ENCODE measurements at places on chromosomes 11 and 22.

DNA sequence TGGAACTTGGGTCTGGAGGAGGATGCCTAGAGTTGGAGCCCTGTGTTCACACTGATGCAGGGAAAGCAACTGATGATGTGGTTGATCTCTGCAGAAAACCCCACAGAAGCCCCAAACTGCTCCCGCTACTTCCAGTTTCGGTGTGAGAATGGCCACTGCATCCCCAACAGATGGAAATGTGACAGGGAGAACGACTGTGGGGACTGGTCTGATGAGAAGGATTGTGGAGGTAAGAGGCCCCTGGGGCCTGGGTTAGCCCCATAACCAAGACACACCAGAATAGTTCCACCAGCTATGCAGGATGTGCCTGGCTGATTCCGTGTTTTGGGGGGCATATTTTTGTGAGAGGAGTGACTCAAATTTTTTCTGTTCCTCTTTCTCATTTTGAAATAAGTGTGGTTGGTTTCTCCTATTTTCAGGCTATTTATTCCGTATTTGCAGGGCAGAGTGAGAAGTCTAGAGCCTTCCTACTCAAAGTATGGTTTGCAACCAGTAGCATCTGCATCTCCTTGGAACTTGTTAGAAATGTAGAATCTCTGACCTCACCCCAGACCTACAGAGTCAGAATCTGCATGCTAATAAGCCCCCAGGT lies 137.3 kb upstream of the SORL1-AS1 start:
- DNase-seq: peak; percentile 41

- no peak for DNase-seq
Measured at GRCh38 chr11:43737201-43737590, 56.7 kb downstream of the HSD17B12 start.

- DNase-seq: no peak
Measured at GRCh38 chr22:50527921-50528681, 1.7 kb downstream of the TYMP start.

DNA sequence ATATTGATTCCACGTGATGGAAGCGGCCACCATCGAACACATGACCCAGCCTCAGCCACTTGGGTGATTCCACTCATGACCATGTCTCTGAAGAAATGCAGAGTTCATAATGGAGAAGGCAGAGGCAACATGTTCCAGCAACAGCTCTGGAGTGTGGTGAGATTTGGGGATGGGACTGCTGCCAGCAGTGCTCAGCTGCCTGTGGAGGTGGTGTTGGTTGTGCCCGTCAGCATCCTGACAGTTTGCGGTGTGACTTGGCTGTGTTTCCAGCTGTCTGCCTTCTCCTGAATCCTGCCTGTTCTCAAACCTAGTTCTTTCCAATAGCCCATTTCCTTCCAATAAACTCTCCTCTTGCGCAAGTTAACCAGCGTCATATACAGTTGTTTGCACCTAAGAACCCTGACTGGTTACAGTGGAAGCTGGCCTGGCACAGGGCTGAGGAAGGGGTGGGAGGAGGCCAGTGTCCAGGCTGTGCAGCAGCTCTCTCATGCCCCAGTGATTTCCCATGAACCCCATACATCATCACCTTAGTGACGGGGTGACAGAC lies 22.0 kb upstream of the OR8B8 start:
- no peak for DNase-seq

GRCh38 chr11:62879235-62879978 lies 1.3 kb upstream of the SLC3A2 start:
- DNase-seq: no peak

DNA sequence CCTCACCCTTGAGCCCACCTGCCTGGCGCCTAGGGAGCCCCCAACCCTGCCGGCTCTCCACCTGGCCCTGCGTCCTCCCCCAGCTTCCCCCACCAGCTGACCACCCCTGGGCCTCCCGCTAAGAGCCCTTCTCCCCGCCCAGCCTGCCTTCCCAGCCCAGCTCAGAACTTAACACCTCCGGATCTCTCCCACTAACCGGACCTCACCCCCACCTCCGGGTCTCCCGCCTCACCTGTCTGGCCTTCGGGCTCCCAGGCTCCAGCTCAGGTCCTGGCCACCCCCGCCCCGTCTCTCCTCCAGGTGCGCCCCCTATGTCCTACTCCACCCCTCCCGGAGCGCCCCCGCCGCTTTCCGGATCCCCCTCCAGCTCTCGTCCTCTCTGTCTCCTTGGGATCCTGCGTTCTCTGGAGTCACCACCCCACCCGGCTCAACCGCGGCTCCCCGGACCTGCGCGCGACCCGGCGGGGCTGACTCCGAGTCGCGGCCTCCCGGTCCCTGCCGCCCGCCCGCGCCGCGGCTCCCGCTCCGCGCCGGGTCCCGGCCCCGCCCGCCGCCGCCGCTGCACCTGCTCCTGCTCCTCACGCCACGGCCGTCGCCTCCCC lies at the start of gene KCNJ11:
KCNJ11 (minus strand) TSS at position 51 of the 602 bp plus-strand sequence. CDS start 568 bp downstream, outside the sequence.
- no peak for DNase-seq

- DNase-seq: no peak
Measured at GRCh38 chr11:2958251-2958650, 29.0 kb upstream of the PHLDA2 start.

GRCh38 chr11:96752221-96752620 lies 362.4 kb downstream of the JRKL start:
- no peak for DNase-seq

DNA sequence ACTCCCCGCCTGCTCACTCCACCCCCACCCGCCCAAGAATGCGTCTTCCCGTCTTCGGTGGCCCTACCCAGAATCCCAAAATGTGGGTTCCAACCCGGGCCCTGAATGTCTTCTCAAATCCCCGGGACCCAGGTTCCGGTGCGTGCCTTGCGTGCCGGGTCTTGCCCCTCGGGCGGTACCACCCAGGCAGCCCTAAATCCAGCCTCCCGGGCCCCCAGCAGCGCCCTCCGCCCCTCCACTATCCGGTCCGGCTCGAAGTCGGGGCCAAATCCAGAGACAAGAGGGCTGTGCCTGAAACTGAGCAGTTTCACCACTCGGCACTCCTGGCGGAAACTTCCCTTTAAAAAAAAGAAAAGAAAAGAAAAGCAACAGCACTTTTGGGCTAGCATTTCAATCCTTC lies 16.3 kb upstream of the CCT8L2 start:
- no peak for DNase-seq

DNA sequence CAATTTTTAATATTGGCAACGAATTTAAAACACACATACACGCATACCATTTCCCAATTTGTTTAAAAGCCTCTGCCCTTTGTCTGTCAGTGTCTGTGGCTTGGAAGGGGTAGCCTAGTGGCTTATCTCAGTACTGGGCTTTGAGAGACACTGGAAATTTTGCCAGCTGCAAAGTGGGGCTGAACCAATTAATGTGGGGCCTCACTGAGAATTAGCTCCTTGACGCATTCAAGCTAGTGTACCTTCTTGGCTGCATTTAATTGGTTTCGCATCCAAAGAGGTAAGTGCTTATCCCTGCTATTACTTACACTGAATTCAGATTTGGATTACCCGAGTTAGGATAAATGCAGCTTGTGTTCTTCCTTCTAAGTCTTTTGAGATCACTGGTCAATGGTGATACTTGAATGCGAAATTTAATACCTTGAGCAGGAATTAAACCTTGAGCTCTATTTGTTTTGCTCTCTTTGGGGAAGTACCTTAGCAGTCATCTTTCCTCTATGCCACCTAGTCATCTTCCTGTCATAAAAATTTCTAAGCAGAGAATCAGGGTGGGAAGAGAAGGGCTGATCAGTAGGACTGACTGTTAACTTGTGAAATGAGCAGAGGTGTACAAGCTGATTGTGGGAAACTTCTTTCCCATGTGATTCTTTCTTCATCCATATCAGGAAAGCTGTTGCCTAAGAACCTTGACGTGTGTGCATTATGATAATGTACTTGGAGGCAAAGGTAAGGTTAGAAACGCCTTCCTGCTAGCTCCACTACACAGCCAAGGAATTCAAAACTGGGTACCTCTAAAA lies 187.7 kb upstream of the E2F8 start:
- no peak for DNase-seq

DNA sequence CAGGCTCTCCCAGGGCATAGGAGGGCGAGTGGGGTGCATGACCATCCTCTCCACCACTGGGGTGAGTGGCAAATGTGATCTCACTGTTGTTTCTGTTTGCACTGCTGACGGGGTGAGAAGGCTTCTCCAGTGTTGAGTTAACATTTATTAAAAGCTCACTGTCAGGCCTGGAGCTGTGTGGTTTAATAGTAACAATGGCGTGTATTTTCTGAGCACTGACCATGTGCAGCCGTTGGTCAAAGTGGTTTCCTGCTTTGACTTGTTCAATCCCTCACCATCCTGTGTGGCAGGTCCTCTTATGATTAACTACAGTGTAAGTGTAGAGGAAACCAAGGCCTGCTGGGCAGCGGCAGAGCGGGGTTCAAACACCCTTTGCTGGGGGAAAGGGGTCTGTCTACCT lies 4.4 kb downstream of the A4GALT start:
- no peak for DNase-seq

GRCh38 chr11:115247361-115247760 lies 256.9 kb downstream of the CADM1 start:
- DNase-seq: no peak

- no peak for DNase-seq
Measured at GRCh38 chr11:107041088-107041444, 22.8 kb upstream of the GUCY1A2 start.

- DNase-seq: no peak
Measured at GRCh38 chr11:8693555-8693954, 11.0 kb downstream of the RPL27A start.

- DNase-seq: no peak
Measured at GRCh38 chr22:23067691-23068090, 2.6 kb upstream of the GNAZ start.

DNA sequence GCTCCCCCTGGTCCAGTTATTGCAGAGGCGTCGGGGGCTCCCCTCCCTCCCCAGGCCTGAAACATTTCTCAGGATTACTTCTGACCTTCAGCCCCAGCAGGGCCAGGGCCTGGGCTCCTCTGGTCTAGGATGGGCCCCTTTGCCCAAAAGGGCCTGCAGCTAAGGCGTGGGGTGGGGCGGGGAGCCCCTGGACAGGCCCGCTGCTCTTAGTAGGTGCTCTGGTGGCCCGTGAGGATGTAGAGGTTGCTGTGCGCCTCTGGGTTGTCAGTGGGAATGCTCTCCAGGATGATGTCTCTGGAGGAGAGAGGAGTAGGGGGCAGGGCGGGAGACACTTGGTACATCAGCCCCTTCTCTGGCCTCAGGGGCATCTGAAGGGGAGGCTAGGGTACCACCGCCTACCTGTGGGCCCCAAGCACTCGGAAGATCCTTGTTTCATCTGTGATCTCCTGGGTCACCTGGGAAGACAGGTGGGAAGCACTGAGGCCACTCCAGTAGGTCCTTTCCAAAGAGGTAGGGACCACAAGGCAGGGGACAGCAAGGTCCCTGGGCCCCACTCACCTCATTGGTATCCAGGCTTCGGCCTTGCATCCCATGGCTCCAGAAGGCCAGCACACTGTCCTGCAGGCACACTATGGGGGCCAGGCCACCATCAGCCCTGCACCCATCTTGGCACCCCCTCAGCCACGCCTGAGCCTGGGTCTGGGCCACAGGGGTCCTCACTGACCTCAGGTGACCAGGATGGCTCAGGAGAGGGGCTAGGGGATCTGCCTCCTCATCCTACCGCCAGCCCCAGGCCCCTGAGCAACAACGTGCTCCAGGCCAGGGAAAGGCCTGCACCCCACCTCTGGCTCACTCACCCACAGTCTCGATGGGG lies 11.2 kb upstream of the SF1 start:
- no peak for DNase-seq

DNA sequence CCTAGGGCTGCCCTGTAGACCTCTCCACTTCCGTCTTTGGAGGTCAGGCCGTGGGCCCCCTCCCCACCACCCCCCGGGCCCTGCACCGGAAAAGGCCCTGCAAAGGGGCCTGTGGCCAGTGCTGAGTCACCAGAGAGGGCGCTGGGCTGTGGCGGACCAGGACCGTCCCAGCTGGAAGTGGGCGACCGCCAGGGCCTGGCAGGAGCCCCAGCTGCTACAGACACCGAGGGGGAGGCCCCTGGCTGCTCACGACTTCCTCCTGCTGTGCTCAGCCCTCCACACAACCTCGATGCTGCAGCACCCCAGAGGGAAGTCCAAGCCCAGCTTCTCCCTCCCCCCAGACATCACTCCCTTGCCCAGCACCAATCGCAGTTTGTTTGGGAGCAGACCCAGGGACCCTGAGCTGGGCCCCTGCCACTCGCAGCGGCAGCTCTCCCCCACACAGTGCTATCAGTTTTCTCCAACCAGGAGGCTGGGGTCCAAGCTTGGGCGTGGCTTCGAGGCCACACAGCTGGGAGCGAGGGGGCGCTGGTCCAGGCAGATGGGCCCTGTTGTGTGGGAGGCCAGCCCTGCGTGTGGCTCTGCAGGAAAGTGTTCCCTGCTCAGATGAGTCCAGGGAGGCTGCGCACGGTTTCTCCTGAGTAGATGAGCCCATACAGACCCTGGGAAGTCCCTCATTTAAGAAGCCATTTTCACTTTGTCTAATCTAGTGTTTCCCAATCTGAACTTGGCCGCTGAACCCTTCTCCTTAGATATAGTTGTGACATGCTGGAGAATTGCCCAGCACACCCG lies 5.6 kb upstream of the SH3BP1 start:
- DNase-seq: peak; percentile 75

DNA sequence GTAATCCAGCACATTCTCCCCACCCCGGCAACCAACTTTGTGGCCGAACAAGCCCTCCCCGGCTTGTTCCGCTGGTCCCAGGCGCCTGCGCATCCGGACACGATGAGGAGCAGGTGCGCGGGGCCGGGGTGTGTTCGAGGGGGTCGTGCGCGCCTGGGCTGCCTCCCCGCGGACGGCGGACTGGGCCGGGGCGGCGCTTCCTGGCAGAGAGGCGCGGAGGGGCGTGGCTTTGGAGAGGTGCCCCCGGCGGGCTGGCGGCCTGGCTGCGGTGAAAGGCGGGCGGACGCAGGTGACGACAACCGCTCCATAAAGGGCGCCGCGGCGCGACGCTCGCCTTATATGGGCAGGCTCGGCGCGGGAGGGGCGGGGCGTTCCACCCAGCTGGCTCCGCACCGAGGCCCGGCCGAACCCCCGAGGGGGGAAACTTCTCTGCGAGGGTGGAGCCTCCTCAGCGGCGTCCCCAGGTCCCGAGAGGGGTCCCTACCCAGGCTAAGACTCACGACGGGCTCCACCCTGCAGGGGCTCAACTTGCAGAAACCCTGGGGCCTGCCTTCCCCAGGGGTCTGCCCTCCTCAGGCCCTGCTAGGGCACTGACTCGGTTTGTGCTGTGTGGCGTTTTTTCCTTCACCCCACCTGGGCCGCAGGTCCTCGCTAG lies 26.4 kb downstream of the TXN2 start:
- peak; percentile 97 for DNase-seq
